H4 (cell line): ENCODE measurements at places on chromosomes 7 and 10. TPM values are rescaled to one million over a fixed set of nuclear protein-coding genes. Genes with fewer than 3 reads are reported as not detected.

DNA sequence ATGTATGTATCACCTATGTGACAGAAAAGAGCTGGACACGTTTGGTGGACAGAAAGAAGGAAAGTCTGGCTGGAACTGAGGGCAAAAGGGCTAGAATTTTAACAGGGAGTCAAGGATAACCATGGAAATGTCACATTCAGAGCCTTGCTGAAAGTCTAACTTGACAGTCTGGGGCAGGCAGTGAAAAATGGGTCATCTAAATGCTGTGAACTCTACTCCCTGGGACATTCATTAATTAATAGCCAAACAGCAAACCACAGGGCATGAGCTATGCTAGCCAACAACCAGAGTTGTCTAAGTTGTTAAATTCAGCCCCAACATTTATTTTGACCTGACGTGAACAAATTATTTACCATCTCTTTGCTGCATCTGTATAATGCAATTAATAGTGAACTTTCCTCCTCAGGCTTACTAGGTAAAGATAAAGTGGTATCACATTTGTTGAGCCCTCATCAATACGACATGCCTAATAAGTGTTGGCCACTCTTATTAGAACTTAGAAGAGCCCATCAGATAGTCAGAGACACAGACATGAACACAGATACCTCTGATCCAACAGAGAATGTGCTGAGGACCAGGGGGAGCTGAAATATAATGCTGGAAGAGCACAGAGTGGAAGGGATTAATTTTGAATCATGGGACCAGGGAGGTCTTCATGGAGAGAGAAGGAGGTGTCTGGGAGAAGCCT is 109.9 kb downstream of the SORCS1 start:
- no peak for DNase-seq

DNA sequence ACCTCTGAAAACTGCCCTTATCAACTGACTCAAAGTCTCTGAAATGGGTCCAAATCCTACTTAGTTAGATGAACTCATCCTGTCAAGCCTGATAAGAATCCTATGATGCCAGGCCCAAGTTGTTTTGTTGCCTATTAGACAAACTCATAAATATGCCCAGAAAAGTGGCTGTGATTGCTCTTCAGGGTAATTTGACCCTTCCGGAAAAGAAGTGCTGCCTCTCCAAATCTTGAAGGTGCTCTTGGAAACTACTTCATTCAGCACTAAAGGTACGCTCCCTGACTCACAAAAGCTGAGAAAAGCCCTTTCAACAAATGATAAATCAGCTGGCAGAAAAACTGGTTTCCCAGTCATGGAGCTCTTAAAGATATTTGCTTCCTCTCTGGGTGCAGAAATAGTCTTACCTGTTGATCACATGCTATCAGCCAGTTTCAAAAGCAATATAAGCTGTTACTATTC is 6.7 kb downstream of the IFIT5 start:
- DNase-seq = no peak

Gene TAF6
- total RNA-seq = 44.0 and 62.1 TPM in 2 replicates

DNA sequence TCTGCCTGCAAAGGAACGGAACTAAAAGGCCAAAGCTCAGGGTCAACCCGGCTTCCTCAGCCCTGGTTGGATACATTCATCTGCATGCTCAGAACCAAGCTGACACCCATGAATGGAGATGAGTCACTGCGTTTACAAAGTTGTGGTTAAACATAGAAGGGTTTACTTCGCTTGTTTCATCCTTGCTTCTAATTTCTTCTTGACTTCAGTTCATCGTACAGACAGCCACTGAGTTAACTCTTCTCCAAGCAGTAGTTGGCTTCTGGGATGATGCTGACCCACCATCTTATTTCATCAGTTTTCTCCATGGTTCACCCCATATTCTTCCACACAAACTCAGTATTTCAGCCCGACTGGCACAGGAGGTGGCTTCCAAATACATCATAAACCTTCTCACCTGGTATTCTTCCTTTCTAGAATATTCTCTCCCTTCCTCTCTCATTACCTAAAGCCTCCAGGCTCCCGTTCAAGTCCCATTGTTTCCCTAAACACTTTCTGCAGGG is 166.3 kb upstream of the RNF32 start:
- peak; percentile 85 for DNase-seq

Gene ACTR1A
- total RNA-seq = 100 and 172 TPM in 2 replicates

Gene STEAP2
- 5.8 and 9.0 TPM in 2 replicates for total RNA-seq

DNA sequence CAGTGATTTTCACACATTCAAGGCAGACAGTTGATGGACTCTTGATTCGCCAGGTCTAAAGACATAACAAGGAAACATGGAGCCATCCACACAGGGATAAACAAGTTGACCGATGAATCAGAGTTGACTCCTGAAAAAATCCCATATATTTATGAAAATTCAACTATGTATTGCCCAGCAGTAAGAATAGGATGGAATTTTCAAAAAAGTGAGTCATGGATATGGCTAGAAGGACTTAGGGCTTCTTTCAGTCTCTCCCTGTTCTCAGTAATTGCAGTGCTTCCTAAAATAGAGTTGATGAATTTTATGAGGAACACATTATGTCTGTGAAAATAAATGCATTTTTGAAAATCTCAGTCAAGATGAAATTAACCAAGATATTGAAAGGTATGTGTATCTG is 301.2 kb downstream of the PLXDC2 start:
- no peak for DNase-seq

- DNase-seq = no peak
Observed at GRCh38 chr7:1678571-1679325, 8.7 kb downstream of the ELFN1 start.

- DNase-seq = no peak
Observed at GRCh38 chr10:94427166-94427565, 24.8 kb downstream of the TBC1D12 start.

Gene WASL
- total RNA-seq = 7.9 and 12.8 TPM in 2 replicates

GRCh38 chr7:68180761-68181160 is 1184.1 kb downstream of the TYW1 start:
- no peak for DNase-seq

- no peak for DNase-seq
Observed at GRCh38 chr10:59561477-59562121, 148.1 kb downstream of the SLC16A9 start.

- no peak for DNase-seq
Observed at GRCh38 chr10:7563770-7564169, 103.0 kb downstream of the ITIH5 start.

DNA sequence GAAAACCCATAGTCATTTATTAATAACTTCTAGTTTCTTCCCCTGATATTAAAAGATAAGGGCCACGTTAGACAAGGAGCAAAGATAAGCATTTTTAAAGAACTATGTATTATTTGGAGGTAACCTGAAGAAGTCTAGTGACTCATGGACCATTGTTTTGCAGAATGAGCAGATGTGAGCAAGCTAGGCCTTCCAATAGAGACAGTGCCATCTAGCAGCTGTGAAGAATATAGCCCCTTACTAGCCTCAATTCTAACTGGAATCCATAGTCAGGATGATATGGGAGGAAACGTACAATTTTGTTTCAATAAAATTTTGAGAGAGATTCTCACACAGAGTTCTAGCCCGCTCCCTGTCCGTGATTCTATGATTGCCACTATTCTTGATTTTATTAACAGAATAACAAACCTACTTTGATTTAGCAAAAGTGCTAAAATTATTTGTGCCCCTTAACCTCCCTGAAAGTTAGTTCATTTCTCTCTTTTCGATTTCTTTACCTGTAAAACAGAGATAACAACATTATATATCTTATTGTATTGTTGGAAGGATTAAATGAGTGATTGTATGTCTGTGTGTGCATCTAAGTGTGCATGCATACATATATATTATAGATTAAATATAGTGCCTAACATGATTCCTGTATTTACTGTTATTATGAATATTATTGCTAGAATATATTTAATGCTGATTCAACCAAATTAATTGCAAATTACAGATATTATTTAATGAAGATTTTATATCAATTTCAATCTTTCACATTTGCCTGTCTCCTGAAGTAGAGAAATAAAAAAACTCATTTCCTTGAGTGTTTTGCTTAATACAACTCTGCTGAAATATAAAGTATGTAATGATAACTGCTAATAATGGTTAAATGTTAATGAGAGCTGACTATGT is 22.7 kb downstream of the FAM237B start:
- DNase-seq = peak; percentile 78

GRCh38 chr10:92993699-92994272 is 66.8 kb upstream of the CYP26C1 start:
- no peak for DNase-seq

DNA sequence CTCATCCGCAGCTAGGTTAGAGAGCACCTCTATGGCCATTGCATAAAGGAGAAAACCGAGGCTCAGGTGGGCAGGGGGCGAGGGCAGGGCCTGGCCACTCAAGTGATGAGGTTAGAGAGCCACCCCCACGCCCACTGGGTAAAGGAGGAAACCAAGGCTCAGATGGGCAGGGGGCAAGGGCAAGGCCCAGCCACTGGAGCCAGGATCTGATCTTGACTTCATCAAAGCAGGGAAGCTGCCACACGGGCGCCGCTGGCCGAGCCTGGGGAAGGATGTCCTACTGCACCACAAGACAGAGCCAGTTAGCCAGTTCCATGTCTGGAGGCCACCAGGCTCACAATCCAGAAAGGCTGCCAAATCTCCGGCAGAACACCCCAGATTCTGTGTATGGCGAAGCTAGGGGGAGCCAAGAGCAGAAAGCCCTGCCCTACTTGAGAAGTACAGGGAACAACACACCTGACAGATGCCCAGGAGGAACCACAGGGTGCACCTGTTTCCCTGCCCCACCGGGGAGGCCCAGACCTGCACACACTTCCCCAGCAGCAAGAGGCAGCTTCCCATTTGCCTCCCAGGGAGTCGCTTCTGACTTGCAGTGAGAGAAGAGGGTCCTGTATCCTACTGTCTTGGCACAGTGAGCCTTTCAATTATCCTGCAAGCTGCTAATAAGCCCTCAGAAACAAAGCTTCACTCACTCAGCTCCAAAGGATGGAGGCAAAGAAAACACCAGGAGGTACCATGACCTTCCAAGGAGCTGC is 101.9 kb downstream of the TNS3 start:
- DNase-seq = no peak

GRCh38 chr10:112949875-112950507 is at the start of gene TCF7L2:
TCF7L2 (plus strand) TSS chr10:112950247; CDS start chr10:112950757, 510 bp downstream.
- DNase-seq = peak; percentile 94

Gene TPK1
- total RNA-seq = 6.2 and 6.5 TPM in 2 replicates

Gene PROSER2
- total RNA-seq = 1.5 and 1.9 TPM in 2 replicates

DNA sequence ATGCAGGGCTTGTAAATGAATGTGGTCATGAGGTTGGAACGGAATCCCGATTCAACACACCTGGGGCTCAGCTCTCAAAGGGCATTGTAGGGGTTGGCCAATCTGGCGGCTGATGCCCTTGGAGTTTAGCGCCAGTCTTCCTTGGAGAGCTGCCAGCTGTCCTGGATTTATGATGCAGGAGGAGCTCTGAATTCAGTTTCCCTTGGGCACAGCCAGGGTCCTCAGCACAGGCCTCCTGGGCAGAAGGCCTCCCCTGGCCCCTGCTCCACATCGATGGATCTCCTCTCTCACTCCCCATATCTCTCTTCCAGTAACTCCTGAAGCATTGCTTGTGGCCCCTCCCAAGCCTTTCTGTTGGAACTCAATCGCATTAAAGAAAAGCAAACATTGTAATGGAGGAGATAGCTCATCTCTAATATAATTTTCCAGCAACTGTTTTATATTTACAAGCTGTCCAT is 985 bp upstream of the CYTH3 start:
- no peak for DNase-seq

- DNase-seq = peak; percentile 38
Observed at GRCh38 chr7:66837007-66837406, 84.0 kb upstream of the TMEM248 start.

GRCh38 chr7:7702826-7703225 is 15.6 kb downstream of the RPA3 start:
- DNase-seq = no peak

Gene LRRC17
- 20.2 and 20.8 TPM in 2 replicates for total RNA-seq

DNA sequence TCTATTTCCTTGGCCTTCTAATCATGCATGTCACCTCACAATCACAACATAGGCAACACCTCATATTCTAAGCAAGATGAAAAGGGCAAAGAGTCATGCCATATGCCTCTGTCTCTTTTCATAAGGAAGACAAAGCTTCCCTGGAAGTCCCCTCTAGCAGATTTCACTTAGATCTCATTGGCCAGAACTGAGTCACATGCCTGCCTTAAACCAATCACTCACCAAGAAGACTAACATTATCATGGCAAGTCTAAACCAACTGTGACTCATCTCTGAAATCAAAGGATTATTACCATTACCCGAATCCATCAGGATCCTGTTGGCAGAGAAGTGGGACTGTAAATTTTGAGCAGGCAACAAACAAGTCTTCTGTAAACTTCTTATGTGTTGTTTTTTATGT is 27.8 kb downstream of the CAV1 start:
- DNase-seq = peak; percentile 36

GRCh38 chr7:92448205-92448747 is 994 bp downstream of the GATAD1 start:
- peak; percentile 62 for DNase-seq

GRCh38 chr7:107754642-107755041 is 10.7 kb downstream of the CBLL1 start:
- no peak for DNase-seq

GRCh38 chr7:155457544-155458110 is 302 bp upstream of the EN2 start:
- no peak for DNase-seq

DNA sequence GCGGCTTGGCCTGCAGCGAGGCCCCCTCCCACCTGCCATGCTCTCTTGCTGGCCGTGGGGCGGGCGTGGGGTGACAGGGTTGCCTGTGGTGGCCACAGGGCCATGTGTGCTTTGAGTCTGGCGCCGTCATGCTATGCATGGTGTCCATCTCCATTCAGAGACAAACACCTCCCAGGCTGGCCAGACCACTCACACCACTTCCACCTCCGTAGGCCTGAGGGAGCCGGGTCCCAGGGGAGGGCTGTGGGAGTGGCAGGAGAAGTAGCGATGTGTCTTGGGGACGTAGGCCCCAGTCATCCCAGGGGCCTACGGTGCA is 65.5 kb downstream of the DNAJB6 start:
- DNase-seq = no peak

DNA sequence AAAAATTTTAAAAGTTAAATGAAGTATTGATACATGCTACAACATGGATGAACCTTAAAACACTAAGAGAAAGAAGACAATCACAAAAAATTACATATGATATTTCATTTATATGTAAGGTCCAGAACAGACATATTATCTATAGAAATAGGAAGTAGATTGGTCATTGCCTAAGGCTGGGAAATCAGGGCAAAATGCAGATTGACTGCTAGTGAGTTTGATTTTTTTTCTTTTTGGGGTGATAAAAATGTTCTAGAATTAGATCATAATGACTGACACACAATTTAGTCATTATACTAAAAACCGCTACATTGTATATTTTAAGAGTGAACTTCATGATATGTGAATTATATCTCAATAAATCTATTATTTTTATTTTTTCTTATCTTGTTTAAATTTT is 88.3 kb downstream of the CPEB3 start:
- no peak for DNase-seq
